ENCODE measurements at places on chromosomes 6 and 20.

- no peak for DNase-seq
Measured at GRCh38 chr6:66210964-66211363, 503.9 kb upstream of the EYS start.

DNA sequence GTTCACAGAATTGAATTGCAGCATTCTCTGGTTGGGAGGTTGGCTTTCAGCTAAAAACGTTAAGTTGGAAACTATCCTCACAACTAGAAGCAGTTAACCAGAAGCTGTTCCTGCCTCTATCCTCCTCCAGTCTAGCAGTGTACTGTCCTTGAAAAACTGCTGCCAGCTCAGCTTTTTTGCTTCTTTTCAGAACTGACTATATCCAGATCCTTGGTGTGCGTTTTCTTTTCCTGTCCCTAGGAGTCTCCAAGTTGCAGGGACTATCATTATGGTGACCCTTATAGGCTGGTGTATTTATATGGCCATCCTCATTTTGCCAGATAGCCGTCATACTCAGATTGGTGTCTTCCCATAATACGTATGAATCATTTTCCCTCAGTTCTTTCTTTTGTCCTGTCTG, 5.5 kb downstream of the ITCH start:
- DNase-seq, result no peak

DNA sequence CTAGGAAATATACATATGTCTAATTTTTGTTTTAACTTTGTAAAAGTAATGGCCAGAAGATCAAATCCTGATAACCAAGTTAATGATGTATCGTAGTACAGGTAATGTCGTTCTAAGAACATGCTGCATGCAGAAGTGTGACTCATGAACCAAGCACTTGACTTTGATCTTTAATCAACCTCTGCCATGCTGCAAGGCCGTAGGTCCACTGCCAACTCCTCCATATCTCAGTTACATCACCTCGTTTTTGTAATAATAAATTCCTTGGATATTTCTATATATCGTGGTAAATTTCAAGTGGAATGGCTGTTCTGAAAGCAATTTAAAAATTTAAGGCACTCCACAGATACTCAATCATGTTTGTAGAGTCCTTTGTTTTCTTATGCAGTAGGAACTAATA, 771.7 kb downstream of the EPHA7 start:
- no peak for DNase-seq

GRCh38 chr20:2195614-2196013, 94.0 kb downstream of the STK35 start:
- DNase-seq, result no peak

DNA sequence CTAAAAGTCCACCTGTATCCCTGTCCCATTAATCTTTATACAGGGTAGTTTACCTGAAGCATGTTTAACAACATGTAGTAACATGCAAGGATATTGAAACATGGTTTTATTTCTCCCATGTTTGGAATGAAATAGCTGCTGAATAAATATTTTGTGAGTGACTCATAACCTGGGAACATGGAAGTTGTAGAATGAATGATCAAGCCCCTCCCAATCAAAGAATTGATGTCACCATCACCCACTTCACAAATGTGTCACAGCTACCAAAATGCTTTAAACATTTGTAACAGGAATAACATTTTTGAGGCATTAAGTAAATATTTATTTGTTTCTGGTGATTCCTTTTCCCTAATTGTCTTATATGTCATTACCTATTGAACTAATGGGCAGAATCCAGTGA, 58.9 kb upstream of the TNFAIP3 start:
- peak; percentile 77 for DNase-seq

DNA sequence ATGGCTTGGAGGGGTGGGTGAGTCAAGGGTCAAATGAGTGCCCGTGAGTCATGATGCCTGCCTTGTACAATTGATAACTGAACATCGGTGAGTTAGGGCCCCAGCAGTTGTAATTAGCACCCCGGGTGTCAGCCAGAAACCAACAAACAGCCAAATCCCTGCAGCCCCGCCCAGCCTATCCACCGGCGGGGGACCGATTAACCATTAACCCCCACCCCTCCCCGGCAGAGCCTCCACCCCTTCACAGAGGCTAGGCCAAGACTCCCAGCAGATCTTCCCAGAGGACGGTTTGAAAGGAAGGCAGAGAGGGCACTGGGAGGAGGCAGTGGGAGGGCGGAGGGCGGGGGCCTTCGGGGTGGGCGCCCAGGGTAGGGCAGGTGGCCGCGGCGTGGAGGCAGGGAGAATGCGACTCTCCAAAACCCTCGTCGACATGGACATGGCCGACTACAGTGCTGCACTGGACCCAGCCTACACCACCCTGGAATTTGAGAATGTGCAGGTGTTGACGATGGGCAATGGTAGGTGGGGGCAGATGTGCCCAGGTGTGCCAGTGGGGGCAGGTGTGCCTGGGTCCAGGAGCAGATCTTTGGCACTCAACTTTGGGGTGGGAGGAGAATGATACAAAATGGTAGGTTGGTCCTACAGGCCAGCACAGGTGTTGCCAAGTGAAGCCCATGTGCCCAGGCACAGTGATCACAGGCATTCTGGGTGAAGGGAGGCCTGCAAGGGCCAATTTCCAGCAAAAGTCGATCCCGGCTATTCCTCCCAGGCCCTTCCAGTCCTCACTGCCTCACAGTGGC, 45.7 kb downstream of the HNF4A start:
- no peak for DNase-seq

- no peak for DNase-seq
Measured at GRCh38 chr6:64479134-64479533, 843.5 kb downstream of the PHF3 start.

GRCh38 chr20:37839955-37840354, 63.0 kb upstream of the VSTM2L start:
- no peak for DNase-seq

DNA sequence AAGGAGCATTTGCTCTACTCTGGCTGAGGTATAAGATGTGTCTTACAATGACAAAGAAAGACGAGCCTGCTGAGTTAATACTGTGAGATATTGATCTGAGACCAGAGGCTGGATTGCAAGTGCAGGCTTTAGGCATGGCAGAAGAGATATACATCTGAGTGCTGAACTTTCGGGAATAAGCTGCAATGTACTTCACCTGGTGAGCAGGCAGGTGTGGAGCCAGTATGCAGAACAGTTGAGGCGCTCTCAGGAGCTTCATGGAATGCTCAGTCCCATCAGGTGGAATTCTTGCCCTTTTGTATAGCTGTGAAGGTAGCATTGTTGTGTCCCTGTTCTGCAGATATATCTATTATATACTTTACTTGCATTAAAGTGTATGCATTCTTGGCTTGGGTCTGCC, 179.3 kb upstream of the RIMS1 start:
- DNase-seq, result no peak

- DNase-seq, result no peak
Measured at GRCh38 chr6:40510442-40510841, 76.7 kb downstream of the LRFN2 start.

DNA sequence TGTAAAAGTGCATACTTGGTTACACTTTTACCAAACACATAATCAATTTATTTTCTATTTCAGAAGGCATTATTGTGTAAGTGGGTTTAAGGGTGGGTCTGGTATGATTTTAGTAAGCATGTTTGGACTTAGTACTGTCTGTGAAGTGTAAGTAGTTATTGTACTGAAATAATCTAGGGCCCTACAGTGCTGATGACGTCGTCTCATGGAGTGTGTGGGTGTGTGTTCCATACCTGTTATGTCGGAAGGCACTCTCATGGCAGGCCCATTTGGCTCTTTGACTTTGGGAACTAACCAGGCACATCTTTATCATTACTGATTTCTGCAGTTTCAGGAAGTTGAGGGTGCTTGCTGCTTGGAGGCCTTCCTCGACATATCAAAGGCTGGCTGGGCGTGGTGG, 155.1 kb downstream of the SASH1 start:
- DNase-seq, result no peak

- DNase-seq, result no peak
Measured at GRCh38 chr20:39961637-39962244, 727.3 kb downstream of the MAFB start.

GRCh38 chr6:152310371-152310954, 326.7 kb downstream of the SYNE1 start:
- no peak for DNase-seq

DNA sequence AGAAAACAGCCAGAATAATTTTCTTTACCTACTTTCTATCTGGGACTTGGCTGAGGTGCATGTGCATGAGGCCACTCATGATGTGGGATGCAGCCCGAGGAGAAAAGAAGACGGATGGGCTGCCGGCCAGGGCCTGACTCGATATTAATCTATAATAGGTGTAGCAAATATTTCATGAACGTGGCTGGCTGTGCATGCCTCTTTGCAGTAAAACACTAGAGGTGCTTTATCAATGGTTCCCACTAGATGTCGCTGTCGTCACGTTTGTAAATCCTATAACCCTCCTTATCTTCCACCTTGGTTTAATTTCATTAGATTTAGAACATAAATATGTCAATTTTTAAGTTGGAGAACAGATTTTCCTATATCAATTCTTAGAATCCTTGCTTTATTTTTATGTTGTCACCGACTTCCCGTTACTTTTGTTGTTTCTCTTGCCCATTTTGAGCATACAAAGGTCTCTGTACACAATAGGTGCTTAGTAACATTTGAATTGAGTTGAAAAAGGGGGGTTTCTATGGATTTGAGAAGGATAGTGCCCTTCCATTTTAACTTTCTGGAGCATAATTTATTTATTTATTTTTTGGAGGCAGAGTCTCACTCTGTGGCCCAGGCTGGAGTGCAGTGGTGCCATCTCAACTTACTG, 19.6 kb upstream of the FERMT1 start:
- peak; percentile 36 for DNase-seq

GRCh38 chr6:138446821-138447220, 42.8 kb downstream of the HEBP2 start:
- DNase-seq, result no peak

- no peak for DNase-seq
Measured at GRCh38 chr20:32278199-32278643, 770 bp downstream of the KIF3B start.

GRCh38 chr20:6699921-6700562, 67.4 kb upstream of the BMP2 start:
- DNase-seq, result no peak

DNA sequence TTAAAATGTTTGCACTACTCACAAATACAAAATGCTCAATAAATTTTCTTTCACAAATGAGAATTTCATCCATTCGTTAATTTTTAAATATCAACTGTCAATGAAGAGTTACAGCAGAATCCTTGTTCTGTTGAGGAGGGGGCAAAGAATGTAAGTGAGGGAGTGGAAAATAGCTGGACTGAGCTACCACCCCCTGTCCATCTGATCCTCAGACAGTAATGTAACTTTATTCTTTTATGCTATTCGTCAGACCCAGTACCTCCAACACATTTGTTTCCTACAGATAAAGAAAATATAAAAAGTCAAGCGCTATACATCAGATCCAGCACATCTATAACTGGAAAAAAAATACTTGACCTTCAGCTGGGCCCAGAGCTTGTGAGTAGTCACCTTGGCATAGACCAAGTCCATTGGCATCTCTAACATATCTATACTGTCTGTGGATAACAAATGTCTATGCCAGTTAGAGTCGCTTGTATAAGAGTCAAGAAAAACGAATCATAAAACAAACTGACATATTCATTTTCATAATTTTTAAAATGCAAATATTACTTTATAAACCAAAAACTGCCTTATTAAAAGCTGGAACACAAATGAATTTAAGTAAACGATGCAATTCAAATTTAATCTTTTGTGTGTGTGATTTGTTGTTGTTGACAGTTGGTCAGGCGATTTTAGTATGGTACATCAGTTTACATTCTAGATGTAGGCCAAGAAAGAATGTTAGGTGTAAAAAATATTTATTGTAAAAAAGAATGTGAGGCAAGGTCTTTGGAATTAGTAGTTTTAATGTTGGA, 57.2 kb upstream of the HFE start:
- DNase-seq, result no peak

- peak; percentile 82 for DNase-seq
Measured at GRCh38 chr6:2790588-2791449, 25.6 kb downstream of the WRNIP1 start.

- peak; percentile 51 for DNase-seq
Measured at GRCh38 chr6:137871831-137872454, 4.9 kb downstream of the TNFAIP3 start.

DNA sequence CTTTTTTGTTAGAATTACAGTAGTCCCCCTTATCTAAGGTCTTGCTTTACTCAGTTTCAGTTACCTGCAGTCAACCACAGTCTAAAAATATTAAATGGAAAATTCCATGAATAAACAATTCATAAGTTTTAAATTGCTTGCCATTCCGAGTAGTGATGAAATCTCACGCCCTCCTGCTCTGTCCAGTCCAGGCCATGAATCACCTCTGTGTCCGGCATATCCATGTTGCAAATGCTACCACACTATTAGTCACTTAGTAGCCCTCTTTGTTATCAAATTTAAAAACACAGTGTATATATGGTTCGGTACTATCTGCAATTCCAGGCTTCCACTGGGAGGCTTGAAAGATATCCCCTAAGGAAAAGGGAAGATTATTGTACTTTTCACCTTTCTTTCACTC, 164.6 kb upstream of the FAM83B start:
- peak; percentile 59 for DNase-seq

GRCh38 chr20:64025101-64025825, 10.7 kb upstream of the C20orf204 start:
- DNase-seq, result no peak

- no peak for DNase-seq
Measured at GRCh38 chr20:16844406-16844805, 96.2 kb downstream of the OTOR start.

GRCh38 chr6:134744301-134744700, 205.6 kb downstream of the ALDH8A1 start:
- no peak for DNase-seq

DNA sequence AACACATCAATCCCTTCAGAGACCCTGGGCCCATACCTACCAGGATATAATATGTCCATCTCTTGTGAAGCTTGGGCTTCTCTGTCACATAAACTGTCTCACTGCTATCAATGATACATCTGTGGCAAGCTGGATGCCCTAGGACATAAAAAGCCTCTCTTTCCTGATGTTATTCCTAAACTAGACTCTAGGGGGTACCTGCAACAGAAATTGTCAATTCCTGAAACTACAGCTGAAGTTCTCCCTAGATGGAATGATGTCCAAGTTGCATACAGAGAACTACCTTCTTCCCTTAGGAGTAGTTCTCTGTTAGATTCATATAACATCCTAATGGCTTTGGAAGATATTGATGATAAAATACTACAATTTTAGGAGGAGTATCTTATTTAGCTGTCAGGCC, 35.8 kb downstream of the TBX18 start:
- peak; percentile 45 for DNase-seq

- no peak for DNase-seq
Measured at GRCh38 chr6:167517254-167517916, 192.5 kb downstream of the TTLL2 start.

GRCh38 chr6:41162687-41163418, at the start of gene TREM2:
TSS of gene TREM2 (minus strand) at chr6:41163116. CDS start at chr6:41163082, 34 bp downstream.
- peak; percentile 44 for DNase-seq

- DNase-seq, result no peak
Measured at GRCh38 chr6:23218751-23219150, 649.4 kb downstream of the HDGFL1 start.

- DNase-seq, result no peak
Measured at GRCh38 chr20:59939052-59939878, 840 bp downstream of the PPP1R3D start.

- DNase-seq, result no peak
Measured at GRCh38 chr6:299104-299980, 7.1 kb downstream of the DUSP22 start.

Measured in mammary epithelial cell (primary cell).